ENCODE measurements at places on chromosomes 5 and 9.

DNA sequence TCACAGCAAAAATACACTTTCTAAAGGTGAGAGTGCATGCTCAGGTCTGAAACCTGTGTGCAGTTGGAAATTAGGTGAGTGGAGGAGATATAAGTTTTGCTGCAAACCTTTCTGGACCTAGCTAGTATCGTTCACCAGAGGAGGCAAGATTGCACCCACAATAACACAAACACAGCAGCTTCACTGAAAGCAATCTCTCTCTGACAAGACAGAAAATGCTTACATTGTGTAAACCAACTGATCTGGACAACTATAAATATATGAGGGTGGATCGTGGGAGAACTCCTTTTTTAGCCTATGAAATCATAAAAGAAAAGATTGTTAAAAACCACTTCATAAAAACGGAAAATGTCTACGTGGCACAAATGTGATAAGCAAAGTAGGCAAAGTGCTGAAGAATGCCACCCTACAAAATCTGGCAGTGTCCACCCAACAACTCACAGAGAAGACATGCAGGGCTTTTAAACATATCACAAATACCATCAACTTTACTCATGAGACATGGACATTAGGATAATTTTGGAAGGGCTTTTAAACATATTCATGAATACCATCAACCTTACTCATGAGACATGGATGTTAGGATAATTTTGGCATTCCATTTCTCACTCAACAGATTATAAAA lies 134.3 kb downstream of the CDH18 start:
- no peak for DNase-seq

DNA sequence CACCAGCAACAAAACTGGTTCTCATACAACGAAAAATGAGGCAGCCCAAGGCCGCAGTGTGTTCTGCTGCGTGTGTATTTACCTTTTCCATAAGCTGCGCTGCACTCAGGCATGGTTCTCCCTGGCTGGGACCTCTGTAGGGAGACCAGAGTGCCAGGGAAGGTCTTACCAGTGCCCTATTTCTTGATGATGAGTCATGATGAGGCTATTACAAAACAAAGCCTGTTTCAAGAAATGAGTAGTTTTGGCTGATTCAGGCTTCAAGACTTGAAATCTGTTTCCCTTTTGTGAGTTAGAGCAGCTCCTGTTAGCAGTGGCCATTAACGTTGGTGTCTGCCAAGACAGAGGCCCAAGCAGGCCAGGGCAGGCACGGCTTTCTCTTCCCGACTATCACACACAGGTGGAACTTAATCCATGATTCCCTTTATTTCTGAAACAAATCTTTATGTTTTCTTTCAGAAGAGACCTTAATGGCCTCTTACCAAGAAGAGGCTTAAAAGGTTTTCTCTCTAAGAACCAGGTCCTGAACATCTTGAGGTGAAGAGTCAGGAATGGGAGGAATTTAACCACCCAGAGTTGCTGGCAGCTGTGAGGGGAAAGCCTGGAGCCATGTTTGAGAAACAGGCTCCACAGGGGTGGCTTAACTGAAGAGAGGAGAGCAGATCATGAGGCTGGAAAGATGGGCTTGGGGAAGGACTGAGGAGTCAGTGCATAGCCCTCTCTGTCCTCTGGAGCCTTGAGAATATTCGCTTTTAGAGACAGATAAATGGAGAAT lies 41.4 kb upstream of the TIFAB start:
- DNase-seq: no peak

DNA sequence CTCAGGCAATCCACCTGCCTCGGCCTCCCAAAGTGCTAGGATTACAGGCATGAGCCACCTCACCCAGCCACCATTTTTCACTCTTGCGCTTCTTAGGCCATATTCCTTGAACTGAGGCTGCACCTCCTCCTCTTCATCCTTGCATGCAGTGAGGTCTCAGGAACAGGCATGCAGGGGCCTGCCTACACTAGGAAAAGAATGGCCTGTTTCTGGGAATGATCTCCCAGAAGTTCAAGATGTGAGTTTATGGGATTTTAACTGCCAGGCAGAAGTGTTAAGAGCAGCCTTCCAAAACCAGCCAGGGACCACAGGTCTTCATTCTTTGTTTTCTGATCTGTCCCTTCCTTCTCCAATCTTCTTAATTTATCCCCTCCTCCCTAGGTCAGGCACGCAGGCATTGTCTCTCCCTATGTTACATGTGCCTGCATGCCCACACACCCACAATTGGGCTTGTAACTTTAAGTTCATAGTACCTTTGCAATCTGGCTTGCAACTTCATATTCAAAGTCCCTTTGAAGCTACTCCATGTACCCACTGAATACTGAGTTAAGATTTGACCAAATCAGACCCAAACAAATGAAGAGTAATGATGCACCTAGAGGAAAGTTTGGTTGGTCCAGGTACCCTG lies 10.5 kb upstream of the HSPA4 start:
- no peak for DNase-seq

GRCh38 chr5:54702470-54702869 lies 184.9 kb downstream of the SNX18 start:
- DNase-seq: no peak

DNA sequence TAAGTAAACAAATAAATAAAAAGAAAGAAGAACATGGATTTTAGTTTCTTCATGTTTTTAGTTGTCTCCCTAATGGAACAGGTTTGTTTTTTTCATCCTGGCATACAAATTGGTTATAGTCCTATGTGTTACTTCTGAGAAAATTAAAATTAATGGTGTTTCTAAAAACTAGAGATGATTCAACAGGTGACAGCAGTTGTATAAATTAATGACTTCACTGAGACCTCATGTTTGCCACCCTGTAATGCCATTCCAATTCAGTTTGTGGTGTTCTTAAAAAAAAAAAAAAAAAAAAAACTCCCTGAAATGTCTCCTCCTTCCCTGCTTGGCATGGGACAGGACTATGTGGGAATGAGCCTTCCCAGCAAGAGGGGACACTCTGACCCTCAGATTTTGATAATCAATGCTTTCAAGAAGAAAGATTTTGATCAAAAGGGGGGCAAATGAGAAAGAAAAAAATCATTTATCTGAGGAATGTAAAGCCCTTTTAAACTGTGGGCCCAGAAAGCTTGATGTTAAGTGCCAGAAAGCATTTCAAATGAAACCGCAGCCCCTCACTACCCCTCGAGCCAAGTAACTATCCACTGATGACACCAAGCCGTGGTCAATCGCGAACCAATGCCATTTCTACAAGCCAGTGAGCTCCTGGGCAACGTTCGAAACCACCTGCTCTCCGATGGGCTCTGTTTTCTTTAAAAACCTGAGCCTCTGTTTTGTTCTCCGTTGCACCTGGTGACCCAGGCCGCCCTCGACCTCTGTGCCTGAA lies 941 bp downstream of the EXD3 start:
- DNase-seq: no peak

- DNase-seq: no peak
Measured at GRCh38 chr9:80049096-80049782, 477.5 kb downstream of the TLE4 start.

- no peak for DNase-seq
Measured at GRCh38 chr9:87434366-87434765, 63.3 kb upstream of the DAPK1 start.

DNA sequence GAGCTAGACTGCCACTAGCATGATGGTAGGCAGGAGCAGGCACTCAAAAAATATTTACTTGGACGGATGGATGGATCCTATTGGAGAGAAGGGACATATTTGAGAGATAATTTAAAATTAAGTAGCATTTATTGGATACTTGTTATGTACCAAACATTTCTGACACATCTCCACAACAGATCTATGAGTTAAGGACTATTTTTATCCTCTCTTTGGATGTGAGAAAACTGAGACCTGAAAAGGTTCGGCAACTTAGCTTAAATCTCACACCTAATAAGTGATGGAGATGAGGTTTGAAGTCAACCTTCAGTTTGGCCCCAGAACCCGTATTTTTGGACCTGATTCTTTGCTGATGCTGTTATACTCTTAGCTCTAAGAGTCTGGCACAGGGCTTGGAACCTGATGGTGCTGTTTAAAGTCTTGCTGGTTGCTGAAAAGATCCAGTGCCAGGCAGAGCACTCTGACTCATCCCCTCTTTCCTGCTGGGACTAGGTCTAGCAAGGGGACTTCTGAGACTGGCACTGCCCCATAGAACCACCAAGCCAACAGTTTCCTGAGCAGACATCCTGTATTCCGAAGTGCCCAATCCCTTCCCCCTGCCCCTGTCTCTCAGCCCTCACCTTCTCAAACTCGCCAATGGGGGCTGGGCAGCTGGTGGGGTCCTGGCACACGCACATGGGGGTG lies 15.6 kb downstream of the SPARC start:
- DNase-seq: no peak

DNA sequence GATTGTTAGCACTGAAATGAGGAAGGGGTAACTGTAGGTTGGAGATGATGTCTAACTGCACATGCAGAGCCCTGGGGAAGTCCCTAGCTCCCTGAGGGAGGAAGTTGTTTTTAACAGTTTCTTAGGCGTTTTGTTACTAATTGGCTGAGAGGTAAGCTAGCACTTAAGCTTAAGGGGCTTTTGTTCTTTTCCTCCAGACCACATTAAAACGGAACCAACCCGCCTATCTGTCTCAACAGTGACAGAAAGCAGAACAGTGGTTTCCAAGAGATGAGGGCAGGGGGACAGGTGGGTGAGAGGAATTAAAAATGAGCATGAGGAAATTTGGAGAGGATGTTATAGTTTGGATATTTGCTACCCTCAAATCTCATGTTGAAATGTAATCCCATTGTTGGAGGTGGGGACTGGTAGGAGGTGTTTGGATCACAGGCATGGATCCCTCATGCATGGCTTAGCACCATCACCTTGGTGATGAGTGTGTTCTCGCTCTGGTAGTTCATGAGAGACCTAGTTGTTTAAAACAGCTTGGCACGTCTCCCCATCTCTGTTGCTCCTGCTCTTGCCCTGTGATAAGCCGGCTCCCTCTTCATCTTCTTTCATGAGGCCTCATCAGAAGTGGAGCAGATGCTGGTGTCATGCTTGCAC lies 38.9 kb downstream of the LYRM7 start:
- DNase-seq: no peak

DNA sequence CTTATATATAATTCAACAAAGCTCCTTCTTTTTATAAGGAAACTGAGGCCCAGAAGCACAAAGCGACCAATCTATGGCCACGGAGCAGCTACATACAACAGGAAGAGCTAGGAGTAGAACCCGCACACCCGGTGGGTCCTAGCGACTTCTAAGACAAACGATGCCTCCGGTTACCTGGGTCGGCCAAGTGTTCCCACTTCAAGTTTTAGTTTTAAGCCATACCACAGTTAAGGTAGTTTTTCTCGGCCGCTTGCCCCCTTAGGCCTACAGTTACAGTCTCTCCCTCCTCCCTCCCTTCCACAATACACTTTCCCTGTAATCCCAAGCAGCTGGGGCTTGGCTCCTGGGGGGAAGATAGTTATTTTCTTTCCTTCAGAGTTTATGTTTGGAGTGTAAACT lies 533 bp downstream of the SREK1IP1 start:
- no peak for DNase-seq

GRCh38 chr5:78649861-78650496 lies 1.4 kb upstream of the LHFPL2 start:
- DNase-seq: no peak

GRCh38 chr5:146703499-146703898 lies 175.1 kb downstream of the PPP2R2B start:
- no peak for DNase-seq

- no peak for DNase-seq
Measured at GRCh38 chr9:123087359-123087888, 54.0 kb downstream of the GPR21 start.

DNA sequence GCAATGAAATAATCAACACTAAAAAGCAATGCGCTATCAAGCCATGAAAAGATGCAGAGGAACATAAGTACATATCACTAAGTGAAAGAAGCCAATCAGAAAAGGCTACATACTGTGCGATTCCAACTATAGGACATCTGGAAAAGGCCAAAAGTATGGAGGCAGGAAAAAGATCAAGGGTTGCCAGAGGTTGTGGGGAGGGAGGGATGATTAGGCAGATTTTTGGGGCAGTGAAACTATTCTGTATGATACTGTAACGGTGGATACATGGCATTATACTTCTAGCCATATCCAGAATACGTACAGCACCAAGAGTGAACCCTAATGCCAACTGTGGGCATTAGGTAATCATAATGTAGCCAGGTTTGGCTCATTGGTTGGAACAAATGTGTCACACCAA lies 50.0 kb upstream of the FAM120AOS start:
- no peak for DNase-seq

GRCh38 chr9:135403733-135404450 lies 75.7 kb upstream of the PPP1R26 start:
- DNase-seq: no peak

GRCh38 chr5:135369952-135370351 lies 29.1 kb downstream of the MACROH2A1 start:
- no peak for DNase-seq

- no peak for DNase-seq
Measured at GRCh38 chr9:89400403-89401116, 82.3 kb downstream of the SECISBP2 start.

DNA sequence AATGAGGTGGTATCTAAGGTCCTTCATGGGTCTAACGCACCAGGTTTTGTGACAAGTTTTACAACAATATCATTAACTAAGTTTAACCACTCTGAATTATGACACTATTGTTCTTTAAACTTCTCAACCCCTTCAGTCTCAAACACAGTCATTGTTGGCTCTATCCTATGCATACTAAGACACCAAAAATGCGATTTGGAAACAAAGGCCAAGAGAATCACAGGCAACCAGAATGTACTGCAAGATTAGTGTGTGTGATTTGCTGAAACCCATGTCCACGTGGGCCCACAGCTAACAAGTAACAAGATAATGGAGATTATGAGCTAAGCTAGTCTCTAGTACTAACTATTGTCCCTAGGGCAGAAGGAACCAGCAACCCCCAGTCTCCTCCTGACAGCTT lies 142.2 kb upstream of the RANBP3L start:
- DNase-seq: no peak
